ENCODE measurements at places on chromosomes 6 and 20. TPM values are rescaled to one million over a fixed set of nuclear protein-coding genes. Genes with fewer than 3 reads are reported as not detected.

HTR1E gene
- not detected for total RNA-seq

SLC22A3 gene
- 0.07 TPM for total RNA-seq

HLA-DMB gene
- total RNA-seq = 0.50 TPM

RRAGD gene
- total RNA-seq = 0.27 TPM

PKIB gene
- total RNA-seq = 0.22 TPM

LCA5 gene
- total RNA-seq = 7.3 TPM

DPPA5 gene
- not detected for total RNA-seq

Measured in thoracic aorta endothelial cell (primary cell).